NCI-H1417 treated with DMSO at 0.1 percent for 48 hours (cell line): ENCODE measurements at places on chromosomes 2 and 18.
A peak's percentile ranks its signal among the peaks of the same experiment; 100 is the strongest.

DNA sequence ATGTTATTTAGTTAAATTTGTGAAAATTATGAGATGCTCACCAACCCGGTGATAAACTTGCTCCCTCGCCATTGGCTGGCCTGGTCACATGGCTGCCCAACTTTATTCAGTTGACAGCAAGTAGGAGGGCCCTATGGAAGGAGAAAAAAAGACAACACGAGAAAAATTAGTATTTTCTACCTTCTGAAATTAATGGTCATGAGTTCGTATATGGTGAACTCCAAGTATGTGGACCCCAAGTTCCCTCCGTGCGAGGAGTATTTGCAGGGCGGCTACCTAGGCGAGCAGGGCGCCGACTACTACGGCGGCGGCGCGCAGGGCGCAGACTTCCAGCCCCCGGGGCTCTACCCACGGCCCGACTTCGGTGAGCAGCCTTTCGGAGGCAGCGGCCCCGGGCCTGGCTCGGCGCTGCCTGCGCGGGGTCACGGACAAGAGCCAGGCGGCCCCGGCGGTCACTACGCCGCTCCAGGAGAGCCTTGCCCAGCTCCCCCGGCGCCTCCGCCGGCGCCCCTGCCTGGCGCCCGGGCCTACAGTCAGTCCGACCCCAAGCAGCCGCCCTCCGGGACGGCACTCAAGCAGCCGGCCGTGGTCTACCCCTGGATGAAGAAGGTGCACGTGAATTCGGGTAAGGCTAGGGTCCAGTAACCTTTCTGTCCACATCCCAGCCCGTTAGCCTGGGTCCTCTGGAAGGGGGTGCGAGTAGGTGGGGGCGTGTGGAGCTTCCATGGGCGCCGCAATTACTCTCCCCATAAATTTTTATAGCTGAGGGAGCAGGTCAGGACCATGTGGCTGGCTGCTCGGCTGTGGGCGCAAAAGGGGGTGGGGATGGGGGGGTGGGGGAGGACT lies at the start of gene HOXD4:
Gene HOXD4, plus strand, starts transcription at position 109 of the 846 bp plus-strand sequence. Its CDS starts 84 bp downstream, at position 193.
- no peak for DNase-seq

- DNase-seq, result peak; percentile 97
Observed at GRCh38 chr18:67144329-67144728, 372.2 kb downstream of the DSEL start.

- DNase-seq, result no peak
Observed at GRCh38 chr2:46308081-46308480, 10.9 kb downstream of the EPAS1 start.

- DNase-seq, result no peak
Observed at GRCh38 chr2:43125090-43125998, 101.1 kb downstream of the ZFP36L2 start.

GRCh38 chr2:238267884-238268680 lies 20.3 kb downstream of the PER2 start:
- DNase-seq, result no peak

DNA sequence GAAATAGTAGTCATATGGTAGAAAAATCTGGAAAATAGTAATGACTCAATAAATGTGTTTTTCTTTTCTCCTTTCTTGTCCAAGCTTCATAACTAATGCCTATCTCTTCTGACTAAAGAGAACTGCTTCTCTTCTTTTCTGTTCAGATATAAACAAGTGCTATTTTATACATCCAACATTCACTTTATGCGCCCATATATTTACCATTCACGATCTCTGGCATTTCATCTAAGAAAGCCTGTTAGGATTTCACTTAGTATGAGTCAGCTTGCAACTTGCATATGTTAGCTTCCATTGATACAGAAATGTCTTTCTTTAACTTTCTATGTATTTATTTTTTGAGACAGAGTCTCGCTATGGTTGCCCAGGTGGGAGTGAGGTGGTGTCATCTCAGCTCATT lies 224.9 kb downstream of the VAPA start:
- no peak for DNase-seq

- DNase-seq, result no peak
Observed at GRCh38 chr2:66577321-66578053, 142.6 kb downstream of the MEIS1 start.

DNA sequence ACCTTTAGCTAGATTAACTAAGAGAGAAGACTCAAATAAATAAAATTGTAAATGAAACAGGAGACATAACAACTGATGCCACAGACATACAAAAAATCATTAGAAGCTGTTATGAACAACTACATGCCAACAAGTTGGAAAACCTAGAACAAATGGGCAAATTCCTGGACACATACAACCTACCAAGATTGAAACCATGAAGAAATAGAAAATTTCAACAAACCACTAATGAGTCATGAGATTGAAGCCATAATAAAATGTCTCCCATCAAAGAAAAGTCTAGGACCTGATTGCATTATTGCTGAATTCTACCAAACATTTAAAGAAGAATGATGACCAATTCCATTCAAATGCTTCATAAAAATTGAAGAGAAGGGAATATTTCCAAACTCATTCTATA lies 54.3 kb downstream of the ST3GAL5 start:
- DNase-seq, result no peak

DNA sequence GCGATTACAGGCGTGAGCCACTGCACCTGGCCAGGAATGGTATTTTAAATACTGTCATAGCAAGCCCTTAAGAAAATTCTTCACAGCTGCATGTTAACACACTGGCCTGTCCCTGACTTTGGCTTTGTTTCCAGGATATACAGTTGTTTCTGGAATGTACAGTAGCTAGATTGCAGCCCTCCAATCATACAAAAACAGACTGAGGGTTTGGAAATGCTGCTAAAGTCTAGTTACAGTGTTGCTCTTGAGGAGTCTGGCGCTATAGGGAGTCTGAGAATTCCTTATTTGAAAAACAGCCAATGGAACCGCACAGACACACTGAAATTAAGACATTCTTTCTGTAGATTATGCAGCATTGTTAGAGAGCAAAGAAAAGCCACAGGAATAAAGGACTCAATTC lies 37.7 kb downstream of the STON1 start:
- DNase-seq, result no peak

- no peak for DNase-seq
Observed at GRCh38 chr2:50672282-50672681, 359.6 kb downstream of the NRXN1 start.

DNA sequence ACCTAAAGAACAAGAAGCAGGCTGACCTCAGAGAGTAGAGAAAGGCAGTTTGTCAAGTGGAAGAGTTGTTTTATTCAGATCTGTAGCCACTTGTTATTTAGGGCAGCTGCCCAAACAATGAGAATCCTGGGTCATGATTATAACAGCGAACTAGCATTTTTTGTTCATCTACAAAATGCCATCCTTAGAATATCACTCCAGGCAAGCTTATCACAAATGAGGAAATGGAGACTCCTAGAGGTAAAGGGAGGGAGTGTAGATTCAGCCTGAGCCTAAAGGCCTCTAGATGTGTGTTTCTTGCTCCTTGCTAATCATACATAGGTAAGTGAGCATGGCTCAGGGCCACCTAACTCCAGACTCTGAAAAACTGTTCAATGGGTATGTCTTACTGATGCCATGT lies 126.1 kb downstream of the HNMT start:
- DNase-seq, result peak; percentile 10

GRCh38 chr18:13428319-13428718 lies 209.8 kb downstream of the LDLRAD4 start:
- DNase-seq, result no peak

- no peak for DNase-seq
Observed at GRCh38 chr2:177584030-177584692, 191.6 kb downstream of the AGPS start.

DNA sequence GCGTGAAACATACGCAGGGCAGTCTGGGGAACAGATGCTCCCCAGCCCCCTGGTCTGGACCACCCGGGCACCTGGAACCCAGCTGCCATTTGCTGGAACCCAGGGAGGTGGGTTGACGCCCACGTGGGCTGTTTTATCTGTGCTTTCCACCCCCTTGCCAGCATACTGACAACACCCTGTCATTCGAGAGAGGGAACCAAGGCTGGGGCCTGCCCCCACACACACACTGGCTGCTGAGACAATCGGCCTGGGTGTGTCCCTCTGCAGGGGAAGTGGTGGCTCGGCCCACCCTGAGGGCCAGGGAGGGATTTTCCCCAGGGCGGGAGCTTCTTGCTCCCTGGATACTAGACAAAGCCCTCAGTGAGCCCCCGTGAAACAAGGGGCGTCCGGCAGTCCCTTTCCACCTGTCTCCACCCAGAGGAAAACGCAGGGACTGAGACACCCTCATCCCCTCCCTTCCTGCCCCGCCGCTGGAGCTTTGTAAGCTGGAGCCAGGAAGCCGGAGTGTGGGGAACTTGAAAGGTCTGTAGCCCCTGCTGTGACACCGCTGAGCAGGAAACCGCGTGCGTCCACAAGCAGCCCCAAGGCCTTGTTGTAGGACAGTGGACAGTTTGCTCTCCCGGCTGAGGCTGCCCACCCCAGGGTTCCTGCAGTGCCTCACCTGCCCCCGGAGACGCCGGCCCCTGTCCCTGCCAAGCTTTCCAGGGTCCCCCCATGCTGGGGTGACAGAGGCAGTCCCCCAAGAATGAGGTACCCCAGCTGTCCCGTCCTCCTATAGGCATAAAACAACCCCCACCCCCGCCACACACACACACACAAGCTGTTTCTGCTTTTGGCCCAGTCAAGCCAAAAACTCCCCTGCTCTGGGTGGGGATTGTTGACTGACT lies 14.1 kb upstream of the KLF11 start:
- DNase-seq, result no peak

- DNase-seq, result no peak
Observed at GRCh38 chr2:64678771-64679590, 25.3 kb upstream of the SERTAD2 start.

DNA sequence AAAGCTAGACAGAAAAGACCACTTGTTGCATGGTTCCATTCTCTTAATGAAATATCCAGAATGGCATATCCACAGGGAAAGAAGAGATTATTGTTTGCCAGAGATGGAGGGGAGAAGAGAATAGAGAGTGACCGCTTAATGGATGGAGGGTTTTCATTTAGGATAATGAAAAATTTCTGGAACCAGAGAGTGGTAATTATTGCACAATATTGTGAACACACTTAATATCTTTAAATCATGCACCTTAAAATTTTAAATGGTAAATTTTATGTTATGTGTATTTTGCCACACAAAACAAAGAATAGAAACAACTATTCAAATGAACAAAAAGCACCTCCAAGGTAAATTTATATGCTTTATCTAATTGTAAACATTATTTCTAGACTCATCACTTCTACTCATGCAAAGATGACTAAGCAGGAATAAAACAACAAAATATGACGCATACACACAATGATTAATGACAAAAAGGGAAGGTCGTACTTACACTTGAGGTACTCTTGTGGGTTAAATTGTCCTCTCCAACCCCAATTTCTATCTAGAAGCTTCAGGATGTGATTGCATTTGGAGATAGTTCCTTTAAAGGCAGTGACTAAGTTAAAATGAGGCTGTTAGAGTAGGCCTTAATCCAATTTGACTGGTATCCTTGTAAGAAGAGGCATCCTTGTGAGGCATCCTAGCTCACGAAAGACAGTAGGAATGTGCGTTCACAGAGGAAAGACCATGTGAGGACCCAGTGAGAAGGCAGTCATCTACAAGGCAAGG lies 18.7 kb upstream of the DHRS9 start:
- DNase-seq, result no peak

DNA sequence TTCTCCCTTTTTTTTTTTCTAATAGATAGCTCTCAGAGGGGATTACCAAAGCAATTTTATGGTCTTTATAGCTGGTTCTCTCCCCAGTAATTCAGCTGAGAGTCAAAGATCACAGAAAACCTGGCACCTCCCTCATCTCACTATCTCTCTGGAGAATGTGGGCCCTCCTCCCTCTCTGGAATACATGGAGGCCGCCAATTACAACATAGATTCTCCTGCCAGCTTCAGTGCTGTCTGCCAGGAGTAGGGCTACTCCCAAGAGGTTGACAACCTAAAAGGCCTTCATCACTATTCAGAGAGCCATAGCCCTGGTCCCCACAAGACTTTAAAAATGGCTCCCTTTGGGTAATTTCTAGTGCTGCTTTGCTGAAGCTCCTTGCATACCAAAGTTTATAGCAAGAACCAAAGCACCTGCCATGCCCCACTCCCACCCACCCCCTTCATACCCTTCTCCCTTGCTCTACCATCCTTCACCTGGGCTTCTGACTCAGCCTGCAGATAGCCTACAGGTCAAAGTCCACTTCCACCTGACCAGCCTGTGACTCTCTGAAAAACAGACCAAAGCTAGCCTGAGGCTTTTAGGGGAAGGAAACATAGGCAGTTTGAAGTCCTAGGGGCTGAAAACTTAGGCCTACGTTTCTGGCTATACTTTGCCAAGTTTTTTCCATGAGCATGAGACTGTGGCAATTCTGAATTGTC lies 472.3 kb downstream of the TNS1 start:
- DNase-seq, result no peak

DNA sequence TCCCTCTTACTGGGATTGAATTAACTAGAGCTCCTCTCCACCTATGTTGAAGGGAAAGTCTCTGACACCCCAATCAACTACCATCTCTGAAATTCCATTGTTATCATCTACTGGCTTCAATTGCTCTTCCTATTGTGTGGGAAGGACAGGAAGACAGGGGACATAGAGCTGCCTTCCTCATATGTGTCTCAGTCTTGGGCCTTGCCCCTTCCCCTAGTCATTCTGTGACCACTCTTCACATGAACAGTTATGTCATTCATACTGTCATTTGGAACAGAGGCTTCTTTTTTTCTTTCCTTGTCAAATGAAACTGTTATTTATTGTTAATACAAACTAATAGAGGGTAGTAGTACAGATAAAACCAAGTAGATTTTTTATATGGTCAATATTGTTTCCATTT lies 69.6 kb upstream of the EMILIN2 start:
- no peak for DNase-seq

- no peak for DNase-seq
Observed at GRCh38 chr18:74990563-74991081, 218.3 kb downstream of the PTGR3 start.

GRCh38 chr2:43714164-43714563 lies 37.9 kb upstream of the C1GALT1C1L start:
- no peak for DNase-seq

DNA sequence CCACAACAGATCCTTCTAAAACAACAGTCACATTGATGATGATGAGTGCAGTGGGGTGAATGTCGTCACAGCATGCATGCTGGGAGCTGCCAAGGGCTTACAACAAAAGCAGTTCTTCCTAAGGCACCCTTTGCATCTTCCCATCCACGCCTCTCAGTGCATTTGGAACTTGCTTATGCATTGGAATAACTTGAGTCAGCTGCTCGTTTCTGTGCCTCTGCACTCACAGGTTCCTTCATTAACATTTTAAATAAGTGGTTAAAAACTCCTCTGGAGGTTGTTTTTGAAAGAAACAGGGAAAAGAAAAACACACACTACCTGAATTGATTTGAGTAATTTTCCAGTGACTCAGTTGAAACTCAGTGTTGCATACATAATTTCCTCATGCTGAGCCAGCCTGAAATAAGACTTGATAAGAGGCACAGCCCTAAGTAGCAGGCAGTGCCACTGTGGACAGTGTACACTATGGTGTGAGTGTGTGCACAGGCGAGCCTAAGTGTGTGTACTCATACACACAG lies 46.8 kb upstream of the TRIM43B start:
- DNase-seq, result no peak

DNA sequence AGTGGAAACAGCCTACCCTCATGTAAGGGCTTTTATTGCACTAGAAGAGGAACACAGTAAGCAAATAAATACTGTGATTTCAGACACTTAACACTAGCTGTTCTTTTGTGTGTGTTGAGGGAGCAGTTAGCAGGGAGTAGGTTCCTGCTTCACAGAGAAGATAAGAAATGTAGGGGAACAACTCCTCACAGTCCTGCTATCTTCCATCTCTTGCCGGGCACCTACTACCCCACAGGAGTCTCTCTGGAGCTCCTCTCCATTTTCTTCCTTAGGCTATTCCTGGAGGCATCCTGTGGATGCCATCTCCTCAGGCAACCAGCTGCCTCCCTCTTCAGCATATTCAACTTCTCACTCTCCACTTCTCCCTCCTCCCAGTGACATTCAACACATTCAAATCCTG lies 145.0 kb downstream of the SRBD1 start:
- DNase-seq, result no peak
